Activated gamma-delta T cell (primary cell): ENCODE measurements at places on chromosomes 4 and X.

DNA sequence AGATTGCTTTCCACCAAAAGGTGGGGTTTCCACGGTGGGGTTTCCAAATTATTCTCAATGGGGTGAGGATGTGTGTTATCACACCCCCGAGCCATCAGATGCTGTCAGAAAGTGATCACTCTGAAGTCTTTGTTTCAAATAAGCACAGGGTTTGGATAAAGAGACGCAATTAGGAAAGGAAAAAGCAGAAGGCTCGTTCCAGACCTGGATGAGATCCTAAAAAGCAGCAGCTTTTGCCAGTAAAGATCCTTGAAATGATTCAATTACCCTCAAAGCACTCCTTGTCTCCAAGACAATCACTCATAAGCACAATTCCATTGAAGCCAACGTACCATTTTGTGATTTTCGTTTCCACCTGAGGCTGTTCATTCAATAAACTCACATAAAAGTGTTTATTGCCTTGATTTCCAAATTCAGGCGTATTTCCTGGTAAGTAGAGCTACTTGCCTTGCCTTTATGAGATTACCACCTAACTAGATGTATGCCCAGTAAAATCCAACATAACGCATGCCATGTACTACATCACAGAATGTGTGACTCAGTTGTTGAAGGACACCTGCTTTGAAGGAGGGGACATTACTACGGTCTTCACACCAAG is 5.2 kb downstream of the F11 start:
- DNase-seq: no peak

GRCh38 chr4:20302336-20302735 is 50.6 kb downstream of the SLIT2 start:
- DNase-seq: no peak

- no peak for DNase-seq
Measured at GRCh38 chrX:13059637-13060499, 15.4 kb upstream of the FAM9C start.

DNA sequence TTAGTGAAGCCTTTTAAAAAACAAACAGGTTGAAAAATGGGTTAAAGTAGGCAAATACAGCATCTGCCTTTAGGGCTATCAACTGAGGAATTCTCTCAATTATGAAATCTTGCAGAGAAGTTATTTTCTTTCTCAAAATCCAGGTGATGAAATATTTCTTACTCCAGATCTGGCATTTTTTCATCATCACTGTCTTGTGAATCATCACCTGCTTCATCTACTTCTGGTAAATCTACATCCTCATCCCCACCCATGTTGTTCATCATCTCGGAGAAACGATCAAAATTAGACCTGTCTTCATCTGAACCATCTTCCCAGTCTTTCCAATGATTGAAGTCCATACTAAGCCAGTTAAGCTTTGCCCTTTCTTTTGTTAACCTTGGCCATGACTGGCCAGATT is 33.3 kb upstream of the HPF1 start:
- DNase-seq: no peak

- DNase-seq: no peak
Measured at GRCh38 chrX:13985697-13986435, 43.8 kb downstream of the GEMIN8 start.

- DNase-seq: no peak
Measured at GRCh38 chr4:121189326-121190215, 25.4 kb upstream of the TNIP3 start.

DNA sequence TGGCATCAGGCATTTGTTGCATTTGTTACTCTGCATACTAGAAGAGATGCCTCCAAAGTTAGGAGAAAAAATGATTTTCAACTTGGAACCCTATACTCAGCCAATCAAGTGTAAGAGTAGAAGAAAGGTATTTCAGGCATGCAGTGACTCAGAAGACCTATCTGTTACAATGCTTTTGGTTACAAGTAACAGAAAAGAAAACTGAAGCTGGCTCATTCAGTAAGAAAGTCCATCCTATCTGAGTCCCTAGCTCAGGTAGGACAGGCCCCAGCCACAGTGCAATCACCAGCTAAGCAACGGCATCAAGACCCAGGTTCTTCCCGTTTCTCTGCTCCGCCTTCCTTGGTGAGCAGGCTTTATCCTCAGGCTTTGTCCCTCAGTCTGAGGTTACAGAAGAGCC is 23.3 kb downstream of the MECP2 start:
- no peak for DNase-seq

- DNase-seq: no peak
Measured at GRCh38 chrX:79159800-79160199, 15.3 kb downstream of the GPR174 start.

- DNase-seq: no peak
Measured at GRCh38 chr4:23884261-23884660, 5.6 kb downstream of the PPARGC1A start.
